AG04450 (cell line): ENCODE measurements at places on chromosomes 1 and 21. TPM values are rescaled to one million over a fixed set of nuclear protein-coding genes. Genes with fewer than 3 reads are reported as not detected.

GRCh38 chr1:184161071-184161698 lies 109.7 kb downstream of the TSEN15 start:
- no peak for DNase-seq

HAPLN2 gene
- not detected in 2 replicates for polyA plus RNA-seq

GRCh38 chr21:28487455-28488070 lies 505.1 kb downstream of the LTN1 start:
- DNase-seq: no peak

RRP1B gene
- polyA plus RNA-seq: 15.4 and 17.4 TPM in 2 replicates

- no peak for DNase-seq
Observed at GRCh38 chr1:5837976-5838653, 154.1 kb downstream of the NPHP4 start.

- no peak for DNase-seq
Observed at GRCh38 chr1:60463786-60464185, 390.2 kb upstream of the C1orf87 start.

RPL11 gene
- 1,898 and 2,055 TPM in 2 replicates for polyA plus RNA-seq

- no peak for DNase-seq
Observed at GRCh38 chr1:204711947-204712701, 26.6 kb upstream of the LRRN2 start.

TMEM240 gene
- polyA plus RNA-seq: 5.1 and 7.2 TPM in 2 replicates

DNA sequence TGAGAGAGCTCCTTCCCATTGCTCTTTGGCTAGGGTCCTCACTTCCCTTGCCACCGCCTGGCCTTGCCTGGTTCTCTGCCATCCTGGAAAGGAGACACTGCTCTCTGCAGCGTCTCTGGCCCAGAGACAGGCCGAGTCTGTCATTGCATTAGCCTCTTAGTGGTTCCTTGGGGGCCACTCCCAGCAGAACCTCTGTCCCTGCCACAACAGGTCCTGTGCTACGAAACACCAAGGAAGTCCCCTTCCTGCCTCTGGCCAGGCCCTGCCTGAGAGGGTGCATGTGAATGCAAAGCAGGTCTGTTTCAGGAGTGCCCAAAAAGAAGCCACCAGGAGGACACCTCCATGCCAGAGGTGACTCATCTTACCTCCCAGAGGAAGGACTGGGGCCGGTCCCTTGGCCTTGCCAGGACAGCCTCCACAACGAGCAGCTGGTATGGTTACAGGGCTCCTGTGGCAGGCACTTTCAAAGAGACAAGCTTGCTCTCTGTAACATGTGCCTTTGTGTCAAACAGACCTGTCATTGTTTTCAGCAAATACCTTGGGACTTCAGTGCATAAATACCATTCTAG lies 59.6 kb downstream of the VPS26C start:
- no peak for DNase-seq

GPR37L1 gene
- polyA plus RNA-seq: not detected in 2 replicates

- DNase-seq: no peak
Observed at GRCh38 chr1:208142590-208143382, 101.4 kb downstream of the PLXNA2 start.

GRCh38 chr1:229470406-229471043 lies 36.6 kb upstream of the ACTA1 start:
- no peak for DNase-seq

OPRD1 gene
- not detected in 2 replicates for polyA plus RNA-seq

DNA sequence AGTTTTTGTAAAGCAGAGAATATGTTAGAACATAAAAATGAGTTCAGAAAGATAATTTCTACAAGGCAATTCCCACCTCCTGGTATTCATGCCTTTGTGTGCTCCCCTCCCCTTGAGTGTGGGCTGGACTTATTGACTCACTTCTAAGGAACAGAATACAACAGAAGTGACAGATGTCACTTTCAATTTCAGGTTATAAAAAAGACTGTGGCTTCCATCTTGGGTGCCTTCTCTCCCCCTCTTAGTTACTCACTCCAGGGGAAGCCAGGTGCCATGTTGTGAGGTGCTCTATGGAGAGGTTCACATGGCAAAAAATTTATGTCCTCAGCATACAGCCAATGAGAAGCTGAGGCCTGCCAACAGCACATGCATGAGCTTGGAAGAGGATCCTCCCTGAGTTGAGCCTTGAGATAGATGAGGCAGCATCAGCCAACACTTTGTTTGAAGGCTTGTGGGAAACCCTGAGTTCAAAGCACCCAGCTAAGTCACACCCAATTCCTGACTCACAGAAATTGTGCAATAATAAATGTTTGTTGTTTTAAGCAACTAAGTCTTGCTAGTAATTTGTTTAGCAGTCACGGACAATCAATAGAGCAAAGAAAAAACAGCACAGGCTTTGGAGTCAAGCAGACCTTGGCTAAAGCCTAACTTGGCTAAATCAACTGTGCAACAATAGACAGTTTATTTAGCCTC lies 73.5 kb upstream of the NGF start:
- DNase-seq: no peak

SYNC gene
- 50.4 and 65.1 TPM in 2 replicates for polyA plus RNA-seq

DNA sequence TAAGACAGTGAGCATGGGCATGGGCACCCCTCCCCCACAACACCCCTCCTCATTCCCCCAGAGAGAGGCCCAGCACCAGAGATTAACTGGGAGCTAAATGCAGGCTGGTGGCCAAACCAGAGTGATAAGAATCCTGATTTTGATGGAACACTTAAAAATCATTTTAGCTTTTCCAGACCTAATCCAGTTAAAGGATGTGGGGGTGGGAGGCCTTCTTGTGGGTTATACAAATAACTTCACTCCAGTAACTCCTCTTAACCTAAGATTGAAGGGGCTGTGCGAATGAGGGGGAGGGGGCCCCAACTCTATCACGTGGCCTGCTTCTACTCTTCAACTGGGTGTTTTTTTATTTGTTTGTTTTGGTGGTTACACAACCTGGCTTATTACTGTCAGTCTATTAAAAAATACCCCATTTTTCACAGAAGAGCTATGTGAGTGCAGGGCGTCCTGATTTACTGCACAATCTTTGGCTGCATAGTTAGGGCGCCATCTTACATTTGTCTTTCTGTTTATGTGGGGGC lies 398.1 kb upstream of the LYPLAL1 start:
- DNase-seq: no peak
